Hematopoietic multipotent progenitor cell treated with erythropoietin and hydrocortisone succinate and interleukin-3 and kit ligand, for 4 days (in vitro differentiated cells): ENCODE measurements at places on chromosomes 1 and 21.
A peak's percentile ranks its signal among the peaks of the same experiment; 100 is the strongest.

GRCh38 chr1:46903481-46903880, 37.8 kb downstream of the CYP4A11 start:
- DNase-seq: no peak

- peak; percentile 94 for DNase-seq
These were observed 74.1 kb downstream of the XCL2 start for GRCh38 chr1:168469690-168470089.

DNA sequence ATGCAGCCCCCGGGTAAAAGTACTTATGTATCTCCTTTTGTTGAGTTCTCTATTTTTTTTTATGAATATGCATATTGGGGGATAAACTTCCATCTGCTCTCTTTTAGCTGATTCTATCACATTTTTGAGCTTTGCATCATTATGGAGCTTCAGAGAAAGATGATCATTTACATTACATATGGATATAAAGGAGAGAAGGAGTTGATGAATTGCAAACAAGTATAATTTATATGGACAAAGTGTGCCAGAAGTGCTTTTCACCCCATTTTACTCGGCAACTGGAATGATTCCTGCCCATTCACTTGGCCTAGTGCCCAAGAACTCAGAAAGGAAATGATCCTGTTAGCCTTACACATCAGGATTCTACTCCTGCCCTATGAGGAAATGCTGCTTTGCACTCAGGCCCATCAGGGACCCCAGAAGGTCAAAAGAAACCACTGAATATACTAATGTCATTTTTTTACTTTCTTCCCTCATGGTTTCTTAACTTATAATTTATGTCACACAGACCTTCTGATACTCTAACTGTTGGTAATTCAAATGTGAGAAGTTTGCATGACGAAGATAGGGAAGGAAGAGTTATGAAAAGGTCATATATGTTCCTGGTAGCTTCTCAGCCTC, 65.6 kb downstream of the SAMSN1 start:
- DNase-seq: no peak

- DNase-seq: no peak
These were observed 207.4 kb downstream of the GABPA start for GRCh38 chr21:25942135-25942534.

DNA sequence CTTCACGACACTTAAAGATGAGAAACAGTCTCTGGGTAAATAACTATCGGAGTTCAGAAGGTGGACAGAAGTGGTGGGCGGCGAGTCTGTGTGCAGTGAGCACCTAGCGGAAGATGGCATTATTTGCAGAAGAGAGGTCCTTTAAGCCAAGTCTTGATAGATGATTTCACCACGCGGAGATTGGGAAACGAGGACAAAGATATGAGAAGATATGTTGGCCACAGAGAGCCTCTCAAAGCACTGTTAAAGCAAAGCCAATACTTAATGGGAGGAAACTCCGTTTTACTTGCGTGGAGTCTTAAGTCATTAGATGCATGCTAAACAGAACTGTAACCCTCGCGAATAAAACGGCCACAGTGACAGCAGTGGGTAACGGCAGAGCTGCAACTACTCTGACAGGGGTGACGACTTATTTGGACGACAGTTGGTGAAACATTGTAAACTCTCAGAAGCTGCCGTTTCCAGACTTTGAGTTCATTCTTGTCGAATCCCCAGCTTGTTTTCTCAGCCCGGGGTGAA, 577 bp upstream of the CEP350 start:
- peak; percentile 87 for DNase-seq
